Fibroblast of upper back skin (primary cell): ENCODE measurements at places on chromosomes 6 and 20.

DNA sequence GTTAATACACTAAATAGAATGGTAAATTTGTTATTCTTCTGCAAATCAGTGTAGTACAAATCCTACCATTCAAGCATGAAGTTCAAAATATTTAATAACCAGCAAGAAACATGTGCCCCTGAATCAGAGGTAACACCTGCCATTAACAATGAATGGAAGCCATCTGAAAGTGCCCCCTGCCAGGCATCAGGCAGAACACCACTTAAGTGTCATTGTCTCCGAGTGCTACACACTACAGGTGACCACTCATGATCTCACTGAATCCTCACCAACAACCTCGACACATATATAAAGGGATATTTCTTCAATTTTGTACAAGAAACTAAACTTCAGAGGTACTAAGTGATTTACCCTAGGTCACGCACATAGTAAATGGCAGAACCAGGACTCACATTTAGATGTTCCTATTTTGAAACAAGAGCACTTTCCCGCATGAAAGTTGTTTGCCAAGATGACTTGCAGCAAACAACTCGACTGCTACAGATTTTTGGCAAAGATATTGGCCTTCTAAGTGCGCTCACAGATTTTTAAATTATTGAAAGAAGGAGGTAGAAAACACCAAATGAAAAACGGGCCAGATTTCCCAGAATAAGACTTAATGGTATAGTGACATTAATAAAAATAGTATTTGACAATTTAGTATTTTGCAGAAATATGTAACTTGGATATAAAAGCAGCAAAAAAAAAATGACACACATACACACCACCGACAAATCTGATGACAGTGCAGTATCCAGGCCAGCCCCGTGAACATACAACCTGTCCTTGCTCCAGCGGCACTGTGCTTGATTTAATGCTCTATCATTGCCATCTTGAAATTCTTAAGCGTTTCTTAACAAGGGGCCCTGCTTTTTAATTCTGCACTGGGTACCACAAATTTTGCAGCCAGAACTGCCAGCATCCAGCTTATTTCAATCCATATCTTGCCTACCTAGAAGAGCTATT is 274.5 kb downstream of the ALDH8A1 start:
- no peak for DNase-seq

- DNase-seq: peak; percentile 37
Observed at GRCh38 chr6:150325066-150325772, 43.6 kb upstream of the IYD start.

GRCh38 chr6:24401458-24401857 is 1.3 kb upstream of the MRS2 start:
- no peak for DNase-seq

GRCh38 chr20:62791301-62792181 is 4.7 kb upstream of the MRGBP start:
- DNase-seq: peak; percentile 89

GRCh38 chr6:154726887-154727286 is 6.3 kb upstream of the SCAF8 start:
- DNase-seq: no peak

- DNase-seq: no peak
Observed at GRCh38 chr6:109383438-109383940, 1.2 kb upstream of the CD164 start.

DNA sequence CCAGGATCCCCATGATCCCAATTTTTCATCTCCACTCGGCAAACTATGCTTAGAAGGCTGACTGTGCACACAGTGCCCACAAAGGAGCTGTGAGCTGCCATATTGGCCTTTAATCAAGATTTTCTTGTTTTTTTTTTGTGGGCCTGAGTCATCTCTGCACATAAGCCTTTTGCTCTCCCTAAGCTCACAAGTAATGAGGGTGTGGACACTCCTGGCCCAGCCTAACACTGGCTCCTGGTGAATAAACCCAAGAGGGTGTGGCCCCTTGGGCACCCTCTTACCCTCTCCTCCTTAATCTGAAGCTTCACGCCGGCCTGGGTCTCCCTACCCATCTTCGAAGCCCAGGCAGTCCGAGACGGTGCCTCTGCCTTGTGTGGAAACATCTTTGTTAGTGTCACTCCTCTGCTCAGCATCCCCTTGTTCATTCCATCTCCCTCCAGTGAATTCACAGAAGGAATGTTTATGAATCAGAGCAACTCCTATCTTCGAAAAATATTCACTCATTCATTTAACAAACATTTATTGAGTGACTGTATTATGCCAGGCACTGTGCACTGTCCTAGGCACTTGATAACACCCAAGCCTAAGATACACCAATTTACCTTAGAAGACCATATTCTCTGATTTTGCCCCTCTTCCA is 22.2 kb upstream of the MRPS10 start:
- peak; percentile 32 for DNase-seq

GRCh38 chr20:59020938-59021551 is 1.8 kb downstream of the TUBB1 start:
- DNase-seq: peak; percentile 53

DNA sequence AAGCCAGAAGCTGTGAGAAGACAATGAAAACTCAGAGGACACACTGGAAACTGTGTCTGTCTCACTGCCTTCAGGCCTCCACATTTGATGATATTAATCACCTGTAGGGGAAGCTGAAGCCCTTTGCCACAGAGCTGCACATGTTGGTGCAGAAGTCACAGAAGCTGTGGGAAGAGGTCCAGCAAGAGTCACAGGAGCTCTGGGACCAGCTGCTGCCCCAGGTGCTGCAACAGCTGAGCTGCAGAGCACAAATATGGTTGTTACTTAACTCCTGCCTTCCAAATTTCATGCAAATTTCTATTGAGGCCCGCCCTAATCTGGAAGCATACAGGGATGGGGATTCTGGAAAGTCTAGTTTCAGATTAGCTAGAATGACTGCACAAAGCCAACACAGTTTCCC is 169.3 kb downstream of the OGFRL1 start:
- no peak for DNase-seq

GRCh38 chr6:111706841-111707391 is 101.2 kb upstream of the TRAF3IP2 start:
- no peak for DNase-seq

- no peak for DNase-seq
Observed at GRCh38 chr6:52643158-52643557, 27.8 kb upstream of the TMEM14A start.

GRCh38 chr6:152595499-152595898 is 41.7 kb downstream of the SYNE1 start:
- peak; percentile 11 for DNase-seq

- peak; percentile 64 for DNase-seq
Observed at GRCh38 chr6:142207265-142207877, 60.3 kb downstream of the VTA1 start.

DNA sequence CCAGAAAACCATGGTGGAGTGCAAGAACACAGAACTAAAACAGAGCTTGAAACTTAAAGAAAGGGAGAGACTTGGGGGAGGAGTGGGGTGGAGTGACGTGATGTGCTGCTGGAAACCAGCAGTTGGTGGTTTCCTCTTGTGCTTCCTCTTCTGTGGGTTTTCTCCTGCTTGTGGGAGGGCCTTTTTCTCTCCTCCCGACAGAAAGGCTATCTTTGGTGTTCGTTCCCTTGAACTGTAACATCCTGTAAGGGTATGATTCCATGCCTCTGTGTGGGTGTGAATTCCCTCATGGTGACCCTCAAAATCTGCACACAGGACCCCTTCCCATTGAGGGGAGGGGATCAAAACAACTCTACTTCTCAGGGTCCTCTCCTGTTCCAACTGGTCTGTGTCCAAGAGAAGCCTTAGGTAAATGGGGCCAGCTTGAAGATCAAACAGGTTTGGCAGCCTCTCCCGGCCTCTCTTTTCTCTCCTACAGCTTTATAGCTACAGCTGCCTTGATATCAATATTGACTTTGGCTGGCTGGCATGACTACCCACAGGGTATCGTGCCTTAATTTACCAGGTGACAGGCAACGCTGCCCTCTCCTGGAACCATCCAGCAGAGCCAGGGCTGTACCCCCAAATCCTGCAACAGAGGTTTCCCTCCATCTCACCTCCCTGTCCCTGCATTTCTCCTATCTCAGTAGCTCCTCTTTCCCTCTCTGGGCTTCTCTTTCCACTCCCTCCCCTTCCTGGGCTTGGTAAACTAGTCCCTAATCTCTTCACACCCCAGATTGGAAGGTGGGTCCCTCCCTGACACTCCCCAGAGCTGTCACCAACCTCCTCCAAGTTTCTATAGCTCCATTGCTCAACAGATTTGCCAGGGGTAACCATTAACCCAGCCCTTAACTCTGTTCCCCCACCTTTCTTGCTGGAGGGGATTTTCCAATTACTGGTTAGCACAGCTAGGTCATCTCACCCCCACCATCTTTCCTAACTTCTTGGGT is 1.5 kb upstream of the MSH5 start:
- peak; percentile 81 for DNase-seq

DNA sequence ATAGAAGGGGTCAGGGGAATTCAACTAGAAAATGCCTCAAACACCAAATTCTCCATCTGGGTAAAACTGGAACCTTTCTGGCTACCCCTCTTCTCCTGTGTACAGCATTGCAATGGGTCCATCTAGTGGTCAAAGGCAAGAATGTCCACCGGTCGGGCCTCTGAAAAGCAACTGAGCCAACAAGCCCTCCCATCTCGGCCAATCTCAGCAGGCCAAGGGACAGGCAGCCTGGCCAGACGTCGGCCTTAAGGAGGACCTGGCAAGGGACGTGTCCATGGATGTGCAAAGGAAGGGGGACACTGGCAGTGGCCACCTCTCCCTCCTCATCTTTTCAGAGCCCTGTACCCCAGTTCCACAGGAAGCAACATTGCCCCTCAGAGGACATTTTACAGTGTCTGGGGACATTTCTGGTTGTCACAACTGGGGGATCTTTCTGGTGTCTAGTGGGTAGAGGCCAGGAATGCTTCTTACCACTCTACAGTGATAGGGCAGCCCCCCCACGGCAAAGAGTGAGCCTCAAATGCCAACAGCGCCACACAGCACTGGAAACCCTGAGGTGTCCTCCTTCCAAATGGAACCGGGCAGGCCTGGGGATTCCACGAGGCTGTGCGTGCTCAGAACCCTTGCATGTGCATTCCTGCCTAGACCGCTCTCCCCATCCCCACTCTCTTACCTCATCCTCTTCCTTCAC is 99.8 kb upstream of the FOXA2 start:
- peak; percentile 68 for DNase-seq

GRCh38 chr6:57252975-57253374 is 30.9 kb upstream of the RAB23 start:
- peak; percentile 56 for DNase-seq

GRCh38 chr20:56453352-56453751 is 15.1 kb upstream of the RTF2 start:
- no peak for DNase-seq

DNA sequence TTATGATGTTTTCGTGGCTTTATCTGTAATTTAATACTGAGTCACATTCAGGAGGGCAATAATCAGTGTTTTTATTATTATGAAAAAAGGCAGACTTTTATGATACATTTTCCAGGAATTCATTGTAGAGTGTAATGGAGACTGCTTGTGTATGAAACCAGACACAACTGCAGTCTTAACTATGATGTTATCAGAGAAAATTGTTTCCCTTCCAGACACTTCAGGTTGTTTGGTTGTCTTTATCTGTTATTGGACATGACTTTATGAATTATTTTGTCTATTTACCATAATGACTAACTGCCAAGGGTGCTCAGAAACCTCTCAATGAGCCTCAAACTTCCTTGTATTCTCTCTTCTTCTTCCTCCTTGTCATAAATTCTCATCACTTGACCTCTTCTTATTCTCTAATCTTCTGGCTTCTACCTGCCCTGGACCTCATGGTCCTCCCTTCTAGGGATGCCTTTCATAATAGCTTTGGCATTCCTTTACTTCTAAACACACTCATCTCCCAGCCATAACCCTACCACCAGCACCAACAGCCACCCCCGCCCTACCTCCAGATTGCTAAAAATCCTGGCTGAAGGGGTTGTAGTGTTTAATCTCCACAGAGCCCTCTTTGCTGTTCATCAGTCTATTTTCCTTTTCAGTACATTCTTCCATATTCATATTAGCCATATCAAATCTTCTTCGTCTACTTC is 492.5 kb downstream of the CDKAL1 start:
- DNase-seq: peak; percentile 79

DNA sequence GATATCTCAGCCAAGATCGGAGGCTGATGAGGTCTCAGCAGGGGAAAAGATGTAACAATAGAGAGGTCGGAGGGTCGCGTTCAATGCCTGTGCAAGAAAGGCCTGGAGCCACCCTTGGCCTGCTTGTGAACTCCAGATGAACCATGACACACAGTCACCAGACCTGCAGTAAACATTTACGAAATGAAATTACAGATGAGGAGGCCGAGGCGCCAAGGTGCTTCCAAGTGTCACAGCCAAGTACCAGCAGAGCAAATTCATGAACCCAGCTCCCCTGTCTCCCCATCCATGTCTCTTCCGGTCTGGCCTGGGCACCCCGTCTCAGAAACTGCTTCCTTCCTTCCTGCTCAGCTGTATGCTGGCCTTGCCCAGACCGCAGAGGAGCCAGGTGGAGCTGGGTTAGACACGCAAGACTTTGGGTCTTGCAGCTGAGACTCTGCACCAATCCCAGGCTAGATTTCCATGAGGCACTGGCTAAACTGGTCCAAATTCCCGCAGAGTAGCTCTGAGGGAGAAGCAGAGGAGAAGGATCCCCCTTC is 48.1 kb downstream of the CHMP4B start:
- no peak for DNase-seq

DNA sequence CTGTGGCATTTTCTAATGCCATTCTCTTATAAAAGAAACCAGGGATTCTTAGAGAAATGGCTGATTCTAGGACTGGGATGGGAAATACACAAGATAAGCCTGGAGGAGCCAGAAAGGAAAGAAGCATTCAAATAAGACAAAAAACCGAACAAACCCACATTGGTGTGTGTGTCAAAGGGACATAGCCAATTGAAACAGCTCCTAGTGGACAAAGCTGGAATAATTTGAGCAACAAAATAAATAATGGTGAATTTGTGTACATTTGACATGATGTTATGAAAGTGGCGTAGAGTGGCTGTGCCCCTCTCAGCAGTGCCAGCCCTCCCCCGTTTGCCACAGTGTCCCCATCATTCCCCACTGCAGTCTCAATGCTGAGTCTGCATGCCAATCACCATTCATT is 55.5 kb downstream of the B3GAT2 start:
- no peak for DNase-seq

GRCh38 chr6:152360034-152360433 is 277.1 kb downstream of the SYNE1 start:
- no peak for DNase-seq

DNA sequence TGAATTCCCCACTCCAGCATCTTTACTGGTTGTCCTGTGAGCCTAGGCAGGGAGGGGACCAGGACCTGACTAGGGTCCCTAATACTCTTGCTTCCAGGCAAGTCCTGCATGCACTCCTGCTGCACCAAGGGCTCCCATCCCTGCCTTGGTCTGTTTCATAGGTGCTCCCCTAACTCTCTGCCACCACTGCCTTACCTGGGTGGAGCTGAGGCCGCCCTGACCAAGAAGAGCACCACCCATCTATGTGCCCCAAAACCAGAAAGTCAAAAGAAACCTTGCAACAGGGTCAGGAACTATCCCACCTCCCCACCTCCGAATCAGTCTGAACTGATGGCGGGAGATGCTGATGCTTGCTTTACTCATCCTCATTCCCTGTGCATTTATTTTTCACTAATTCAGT is 23.6 kb downstream of the HLA-G start:
- no peak for DNase-seq
